ENCODE measurements at places on chromosomes 12 and 14.

DNA sequence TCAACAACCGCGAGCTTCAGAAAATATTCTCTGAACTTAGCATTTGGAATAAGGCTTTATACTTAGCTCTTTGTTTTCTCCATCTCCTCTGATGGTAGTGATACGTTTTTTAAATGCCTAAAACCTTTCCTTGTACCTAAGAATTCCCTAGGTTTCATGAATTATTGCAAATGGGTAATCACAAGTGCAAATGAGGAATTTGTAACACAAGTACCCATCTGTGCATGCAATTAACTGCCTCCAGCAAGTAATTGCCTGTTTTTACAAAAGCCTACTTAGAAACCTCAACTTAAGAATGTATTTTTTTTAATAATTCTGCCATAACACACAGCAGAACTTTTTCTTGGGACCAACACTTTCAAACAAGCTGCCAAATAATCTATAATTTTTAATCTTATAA, 149.2 kb downstream of the PHLDA1 start:
- DNase-seq, result no peak

GRCh38 chr14:99323603-99324185, 51.7 kb upstream of the BCL11B start:
- DNase-seq, result no peak

GRCh38 chr12:5817246-5817645, 127.8 kb downstream of the ANO2 start:
- DNase-seq, result no peak

GRCh38 chr12:57736741-57737466, 1.6 kb downstream of the AGAP2 start:
- DNase-seq, result no peak

GRCh38 chr12:1815108-1815507, 5.3 kb upstream of the LRTM2 start:
- DNase-seq, result no peak

DNA sequence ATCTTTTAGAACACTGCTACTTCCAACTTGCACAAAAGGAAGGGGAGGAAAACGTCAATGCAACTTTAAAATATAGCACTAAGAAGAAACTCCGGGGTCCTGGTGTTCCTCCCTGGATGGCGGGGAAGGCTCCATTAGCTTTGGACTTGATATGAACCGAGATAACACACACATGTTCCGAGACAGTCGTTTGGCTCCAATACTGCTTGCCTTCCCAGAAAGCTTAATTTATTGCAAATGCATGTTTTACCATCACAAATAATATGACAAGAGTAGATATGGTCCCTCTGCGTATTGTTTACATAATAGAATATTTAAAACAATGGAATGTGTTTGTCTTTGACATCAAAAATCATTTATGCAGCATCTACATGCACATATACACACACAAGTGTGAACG, 87.6 kb upstream of the CLMN start:
- no peak for DNase-seq

DNA sequence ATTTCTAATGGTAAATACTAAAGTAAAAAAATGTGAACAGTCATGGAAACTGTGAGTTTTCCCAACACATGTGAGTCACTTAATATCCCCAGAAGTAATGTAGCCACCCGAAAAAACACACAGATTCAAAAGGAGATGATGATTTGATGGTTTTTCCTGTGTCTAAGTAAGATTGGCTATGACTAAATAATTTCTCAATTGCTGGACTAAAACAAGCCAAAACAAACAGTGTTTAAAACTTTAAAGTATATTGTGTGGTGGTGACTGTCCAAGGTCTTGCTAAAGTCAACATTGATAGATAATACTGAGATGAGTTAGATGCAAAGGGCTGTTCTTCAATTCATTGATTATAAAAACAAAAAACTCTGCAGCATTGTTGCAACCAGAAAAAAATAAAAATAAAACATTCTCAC, 89.6 kb upstream of the SOX5 start:
- no peak for DNase-seq

DNA sequence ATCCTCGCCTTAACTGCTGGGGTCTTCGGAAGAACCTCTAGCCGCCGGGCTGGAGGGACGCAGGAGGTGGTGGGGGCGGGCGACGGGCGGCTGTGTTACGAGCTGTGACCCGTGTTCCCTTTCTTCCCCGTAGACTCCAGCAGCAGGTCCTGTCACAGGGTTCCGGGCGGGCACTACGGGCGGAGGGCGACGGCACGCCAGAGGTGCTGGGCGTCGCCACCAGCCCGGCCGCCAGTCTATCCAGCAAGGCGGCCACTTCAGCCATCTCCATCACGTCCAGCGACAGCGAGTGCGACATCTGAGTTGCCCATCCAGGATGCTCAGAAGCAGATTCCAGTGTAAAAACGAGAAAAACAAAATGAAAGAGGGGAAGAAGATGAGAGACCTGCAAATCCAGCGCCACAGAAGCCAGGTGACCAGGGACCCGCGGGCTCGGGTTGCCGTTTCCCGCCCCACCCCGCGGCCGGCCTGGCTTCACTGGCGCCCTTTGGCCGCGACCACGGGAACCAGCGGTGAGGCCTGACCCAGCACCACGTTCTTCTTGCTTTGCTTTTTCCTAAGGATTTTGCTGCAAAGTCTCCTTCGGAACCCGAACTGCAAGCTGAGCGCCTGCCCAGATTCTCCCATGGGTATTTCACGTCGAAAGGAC, 2.1 kb downstream of the SIX6 start:
- no peak for DNase-seq
